ENCODE measurements at places on chromosomes 2 and 18.

DNA sequence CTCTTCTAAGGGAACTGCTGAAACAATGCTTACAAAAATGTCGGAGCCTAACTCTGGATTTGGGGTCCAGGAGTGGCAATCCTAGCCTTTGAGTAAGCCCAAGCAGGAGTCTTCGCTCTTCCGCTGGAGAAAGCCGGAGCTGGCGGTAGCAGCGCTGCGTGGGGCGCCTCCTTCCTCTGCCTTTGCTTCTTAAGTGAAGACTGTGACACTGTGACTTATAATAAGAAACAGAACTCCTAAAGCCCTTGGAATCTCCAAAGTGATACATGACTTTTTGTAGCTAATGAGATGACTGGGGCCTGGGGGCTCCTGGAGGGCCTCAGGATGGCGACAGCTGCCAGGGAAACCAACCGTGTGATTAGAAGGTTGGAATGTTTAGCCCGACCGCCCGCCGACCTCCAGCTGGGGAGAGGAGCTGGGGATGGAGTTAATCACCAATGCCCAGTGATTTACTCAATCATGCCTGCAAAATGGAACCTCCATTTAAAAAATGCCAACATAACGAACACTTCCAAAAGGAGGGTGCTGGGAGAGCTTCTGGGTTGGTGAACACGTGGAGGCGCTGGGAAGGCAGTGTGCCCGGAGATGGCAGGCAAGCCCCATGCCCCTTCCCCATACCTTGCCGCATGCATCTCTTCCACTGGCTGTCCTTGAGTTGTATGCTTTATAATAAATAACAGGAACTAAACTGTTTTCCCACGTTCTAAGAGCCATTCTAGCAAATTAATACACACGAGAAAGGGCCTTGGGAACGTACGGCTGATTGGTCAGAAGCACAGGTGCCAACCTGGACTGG is 29.0 kb upstream of the MAL start:
- DNase-seq: no peak

- DNase-seq: no peak
Measured at GRCh38 chr2:20120569-20121416, 69.4 kb upstream of the LAPTM4A start.

GRCh38 chr2:151688719-151689118 is 45.6 kb downstream of the NEB start:
- DNase-seq: no peak

- DNase-seq: no peak
Measured at GRCh38 chr2:113842919-113843736, 46.8 kb upstream of the ACTR3 start.

DNA sequence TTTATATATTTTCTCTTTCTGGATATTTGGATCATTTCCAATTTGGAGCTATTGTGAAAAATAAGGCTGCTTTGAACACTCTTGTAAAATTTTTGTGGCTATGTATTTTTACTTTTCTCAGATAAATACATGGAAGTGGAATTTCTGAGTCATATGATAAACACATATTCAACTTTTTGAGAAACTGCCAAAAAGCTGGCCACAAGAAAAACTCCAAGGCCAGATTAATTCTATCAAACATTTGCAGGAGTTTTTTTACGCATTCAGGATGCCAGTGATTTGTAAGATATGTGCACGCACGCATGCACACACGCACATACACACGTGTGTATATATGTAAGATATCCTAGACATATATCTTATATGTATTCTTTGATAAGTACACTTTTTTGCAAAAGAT is 477.5 kb upstream of the SPHKAP start:
- no peak for DNase-seq

GRCh38 chr18:42620657-42621056 is 494.8 kb downstream of the RIT2 start:
- no peak for DNase-seq

- no peak for DNase-seq
Measured at GRCh38 chr2:187150670-187151069, 297.4 kb downstream of the CALCRL start.

- no peak for DNase-seq
Measured at GRCh38 chr2:11962707-11963328, 216.4 kb downstream of the LPIN1 start.

DNA sequence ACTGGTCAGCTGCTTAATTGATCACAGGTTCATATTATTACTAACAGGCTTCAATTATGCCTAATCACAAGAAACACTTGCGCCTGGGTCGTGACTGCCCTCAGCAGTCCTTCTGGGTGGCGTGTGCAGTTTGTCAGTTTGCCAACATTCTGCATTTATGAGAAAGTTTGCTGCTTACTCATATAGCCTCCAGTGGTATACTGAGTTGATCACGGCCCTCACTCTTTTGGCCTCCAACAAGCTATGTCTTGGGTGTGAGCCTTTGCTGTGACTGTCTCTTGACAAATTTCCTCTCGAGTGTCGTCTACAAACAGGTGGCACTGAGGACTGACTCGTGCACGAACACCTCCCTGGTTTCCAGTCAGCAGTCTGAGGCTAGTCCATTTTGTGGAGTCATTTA is 27.3 kb downstream of the DCDC2C start:
- DNase-seq: no peak

DNA sequence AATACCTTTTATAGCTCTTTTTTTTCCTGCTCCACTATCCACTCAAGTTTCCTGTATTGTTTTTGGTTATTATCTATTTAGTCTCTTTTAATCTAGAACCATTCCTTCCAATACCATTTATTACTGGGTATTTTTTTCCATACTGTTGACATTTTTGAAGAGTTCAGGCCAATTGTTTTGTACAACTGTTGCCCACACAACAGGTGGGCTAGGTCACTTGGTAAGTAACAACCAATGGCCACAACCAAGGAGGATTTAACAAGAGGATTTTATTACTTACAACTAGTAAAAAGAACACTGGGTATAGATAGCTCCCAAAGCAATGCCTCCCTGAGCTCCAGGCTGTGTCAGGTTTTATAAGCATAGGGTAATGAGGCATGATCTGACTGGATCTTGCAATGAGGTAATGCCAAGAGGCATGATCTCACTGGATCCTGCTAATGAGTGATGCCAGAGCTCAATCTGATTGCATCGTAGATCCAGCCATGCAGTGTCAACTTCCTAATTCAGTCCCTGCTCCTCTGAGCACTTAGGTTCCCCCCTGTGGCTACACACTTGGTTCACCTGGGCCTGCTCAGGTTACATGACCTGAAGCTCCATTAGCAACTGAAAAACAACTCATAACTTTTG is 7.1 kb upstream of the CEP68 start:
- peak; percentile 27 for DNase-seq

DNA sequence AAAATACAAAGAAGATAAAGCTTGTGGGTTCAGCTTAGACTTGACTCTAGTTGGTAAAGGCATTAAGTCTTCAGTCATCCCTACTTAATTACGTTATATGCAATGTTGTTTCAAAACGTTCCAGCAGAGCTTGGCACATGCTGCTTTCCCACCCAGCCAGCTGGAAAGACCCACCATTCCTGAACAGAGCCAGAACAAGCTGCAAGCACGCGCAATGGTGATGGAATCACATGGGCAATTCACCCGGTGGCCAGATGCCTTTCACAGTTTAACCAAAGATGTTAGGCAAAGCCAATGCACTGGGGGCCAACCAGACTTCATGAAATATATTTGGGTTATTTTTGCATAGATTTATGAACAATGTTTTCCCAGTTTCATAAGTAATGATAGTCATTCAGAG is 123.4 kb upstream of the CDH20 start:
- DNase-seq: no peak

GRCh38 chr2:120236316-120236715 is 13.1 kb upstream of the TMEM185B start:
- DNase-seq: no peak

GRCh38 chr2:99198103-99198841 is 17.3 kb downstream of the MRPL30 start:
- DNase-seq: no peak

DNA sequence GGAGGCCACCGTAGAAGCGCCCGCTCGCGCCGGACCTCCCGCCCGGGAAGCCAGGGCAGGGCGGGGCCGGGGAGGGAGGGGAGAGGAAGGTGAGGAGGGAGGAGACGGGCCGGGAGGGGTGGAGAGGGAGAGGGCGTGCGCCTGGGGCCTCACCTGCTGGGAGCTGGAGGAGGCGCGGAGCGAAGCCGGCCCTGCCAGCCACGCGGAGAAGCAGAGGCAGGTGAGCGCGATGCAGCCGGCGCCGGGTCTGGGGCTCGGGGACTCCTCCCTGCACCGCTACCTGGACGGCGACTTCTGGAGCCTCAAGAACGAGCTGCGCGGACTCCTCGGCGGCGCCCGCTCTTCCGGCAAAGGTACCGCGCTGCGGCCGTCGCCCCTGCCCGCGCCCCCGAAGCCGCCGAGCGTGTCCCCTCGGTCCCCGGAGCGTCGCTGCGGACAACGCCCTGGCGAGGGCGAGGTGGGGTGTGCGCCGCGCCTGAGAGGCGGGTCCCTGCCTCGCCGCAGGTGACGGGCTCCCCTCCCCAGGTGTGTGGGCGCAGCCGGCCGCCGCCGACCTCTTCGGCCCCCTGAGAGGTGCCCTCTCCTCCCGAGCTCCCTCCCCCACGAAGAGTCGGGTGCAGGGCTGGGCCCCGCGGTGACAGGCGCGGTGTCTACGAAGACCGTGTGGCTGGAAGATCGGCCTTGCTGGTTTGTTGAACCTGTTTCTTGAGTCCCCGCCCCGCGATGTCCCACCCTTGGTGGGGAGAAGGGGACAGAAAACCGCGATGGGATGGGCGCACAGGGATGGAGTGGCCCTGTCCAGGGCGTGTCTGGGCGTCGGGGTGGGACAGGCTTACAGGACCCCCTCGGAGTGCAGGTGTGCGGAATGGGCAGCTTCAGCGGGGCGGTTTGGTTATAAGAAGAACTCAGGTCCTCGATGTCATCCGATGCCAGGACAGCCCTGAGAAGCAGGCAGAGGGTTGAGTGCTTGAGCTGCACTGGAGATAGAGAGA is at the start of gene ACOXL:
Gene ACOXL, plus strand, starts transcription at position 152 of the 992 bp plus-strand sequence. CDS start 35,817 bp downstream, outside the sequence.
- peak; percentile 64 for DNase-seq

GRCh38 chr2:35741556-35741955 is 614.0 kb upstream of the CRIM1 start:
- no peak for DNase-seq

- DNase-seq: no peak
Measured at GRCh38 chr2:215826376-215826775, 187.0 kb downstream of the MREG start.

Measured in NCI-H2081 (cell line).